ENCODE measurements at places on chromosomes 5 and 9.

- DNase-seq = no peak
These were observed 4.4 kb downstream of the IL3 start for GRCh38 chr5:132064738-132065331.

DNA sequence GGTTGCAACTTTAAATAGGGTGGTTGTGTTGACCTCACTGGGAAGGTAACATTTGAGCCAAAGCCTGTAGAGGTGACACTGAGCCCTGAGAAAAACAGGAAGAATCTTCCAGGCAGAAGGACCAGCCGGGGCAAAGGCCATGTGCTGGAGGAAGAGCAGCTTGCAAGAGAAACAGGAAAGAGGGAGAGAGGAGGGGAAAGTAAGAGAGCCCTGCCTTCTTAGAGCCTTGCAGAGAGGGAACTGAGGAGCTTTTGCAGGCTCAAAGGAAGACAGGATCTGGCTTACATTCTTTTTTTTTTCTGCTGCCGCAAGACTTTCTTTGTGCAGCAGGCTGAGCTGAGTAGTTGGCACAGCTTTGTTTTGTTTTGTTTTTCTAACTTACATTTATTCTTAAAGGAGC, 17.4 kb downstream of the C9orf153 start:
- DNase-seq = no peak

GRCh38 chr5:19928562-19929421, 59.2 kb downstream of the CDH18 start:
- DNase-seq = peak; percentile 66

DNA sequence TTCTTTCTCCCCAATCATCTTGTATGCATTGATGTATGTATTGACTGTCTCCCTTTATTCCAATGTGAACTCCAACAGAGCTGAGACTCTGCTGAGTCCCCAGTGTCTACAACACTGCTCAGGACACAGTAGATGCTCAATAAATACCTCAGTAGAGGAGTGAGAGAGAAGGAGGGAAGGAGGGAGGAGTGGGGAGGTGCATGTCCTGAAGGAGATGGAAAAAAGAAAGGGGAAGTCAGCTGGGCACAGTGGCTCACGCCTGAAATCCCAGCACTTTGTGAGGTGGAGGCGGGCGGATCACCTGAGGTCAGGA, 2.9 kb upstream of the PHF2 start:
- DNase-seq = no peak

DNA sequence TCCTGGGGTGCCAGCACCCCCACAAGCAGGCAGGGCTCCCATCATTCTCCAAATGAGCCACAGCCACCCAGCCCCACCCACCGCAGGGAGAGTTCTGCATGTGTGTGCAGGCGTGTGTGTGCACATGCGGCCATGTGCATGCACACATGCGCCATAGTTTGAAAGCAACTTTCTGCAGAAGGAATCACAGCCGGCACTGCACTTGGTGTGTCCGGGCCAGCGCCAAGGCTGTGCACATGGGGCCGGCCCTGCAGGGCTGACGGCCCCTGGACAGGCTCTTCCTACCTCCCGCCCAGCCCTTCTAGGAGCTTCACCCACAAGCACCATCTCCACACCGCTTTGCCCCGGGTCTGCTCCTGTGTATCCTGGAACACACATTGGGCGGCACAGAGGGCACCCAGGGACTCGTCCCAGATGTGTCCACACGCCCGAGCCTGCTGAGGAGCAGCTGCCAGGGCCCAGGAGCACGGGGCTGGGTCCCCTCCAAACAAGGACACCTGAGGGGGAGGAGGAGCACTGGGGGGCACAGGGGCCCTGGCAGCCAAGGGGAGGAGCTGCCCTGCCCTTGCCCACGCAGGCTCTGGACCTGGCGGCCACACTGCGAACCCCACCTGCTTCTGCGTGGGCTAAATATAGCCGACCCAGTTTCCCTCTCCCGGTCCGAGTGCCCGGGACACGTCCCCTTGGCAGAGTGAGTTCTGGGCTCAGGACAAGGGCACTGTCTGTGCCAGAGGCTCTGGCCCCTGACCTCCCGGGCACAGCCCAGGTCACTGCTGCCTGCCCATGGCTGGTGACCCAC, 19.1 kb downstream of the TPPP start:
- DNase-seq = no peak

- no peak for DNase-seq
These were observed 4.6 kb upstream of the TTC39B start for GRCh38 chr9:15311607-15312006.

DNA sequence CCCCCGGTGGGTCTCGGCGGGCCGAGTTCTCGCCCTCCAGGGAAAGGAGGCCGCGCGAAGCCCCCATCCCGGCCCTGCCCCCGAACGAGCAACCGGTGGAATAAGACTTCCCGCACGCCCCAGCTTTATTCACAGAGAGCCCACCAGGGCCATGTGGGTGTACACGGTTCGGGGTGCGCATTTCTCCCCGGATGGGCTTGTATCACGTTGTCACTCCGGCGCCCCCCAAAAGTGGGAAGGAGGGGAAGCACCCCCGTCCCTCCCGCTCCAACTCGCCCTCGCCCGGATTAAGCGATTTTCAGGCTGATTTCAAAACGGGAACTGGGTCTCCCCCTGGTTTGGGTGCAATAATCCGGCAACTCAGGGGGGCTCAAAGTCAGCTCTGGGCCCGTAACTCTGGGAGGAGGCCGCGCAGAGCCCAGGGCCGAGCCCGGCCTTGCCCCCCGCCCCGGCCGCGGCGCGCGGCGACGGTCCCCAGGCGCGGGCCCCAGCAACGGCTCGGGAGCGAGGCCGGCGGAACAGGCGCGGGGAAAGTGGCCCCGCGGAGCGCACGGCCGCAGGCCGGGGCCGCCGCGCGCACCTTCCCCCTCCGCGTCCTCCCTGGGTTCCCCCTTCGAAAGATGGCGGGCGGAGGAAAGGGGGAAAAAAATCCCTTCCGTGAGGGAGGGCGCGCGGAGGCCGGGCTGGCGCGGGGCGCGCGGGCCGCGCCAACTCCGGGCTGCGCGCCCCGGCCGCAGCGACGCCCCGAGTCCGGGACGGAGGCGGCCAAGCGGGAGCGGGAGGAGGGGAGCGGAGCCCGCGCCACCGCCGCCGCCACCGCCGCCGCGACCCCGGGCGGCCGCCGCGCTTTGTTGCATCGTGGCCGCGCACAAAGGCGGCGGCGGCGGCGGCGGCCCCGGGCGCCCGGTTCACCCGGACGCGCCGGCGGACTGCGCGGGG, 644 bp downstream of the BRD3 start:
- DNase-seq = no peak

- no peak for DNase-seq
These were observed 768.5 kb upstream of the ACO1 start for GRCh38 chr9:31615966-31616365.

GRCh38 chr5:120463991-120464626, at the start of gene PRR16:
Gene PRR16 (plus strand): TSS chr5:120464300.
- no peak for DNase-seq

DNA sequence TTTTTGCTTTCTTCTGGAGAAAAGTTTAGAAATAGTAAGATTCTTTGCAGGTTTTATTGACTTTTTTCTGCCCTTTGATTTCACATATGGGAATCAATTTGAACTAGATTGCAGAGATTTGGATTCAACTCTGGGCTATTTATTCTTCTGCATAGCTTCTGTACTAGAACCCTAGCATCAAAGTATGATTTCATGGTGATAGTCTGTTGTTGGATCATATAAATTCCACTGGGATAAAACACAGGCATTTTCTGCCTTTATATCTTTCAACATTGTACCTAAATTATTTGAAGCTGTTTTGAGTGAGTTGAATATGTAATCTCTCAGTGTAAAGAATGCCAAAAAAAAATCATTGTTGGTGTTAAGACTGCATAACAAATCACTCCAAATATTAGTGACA, 458.4 kb upstream of the MPDZ start:
- no peak for DNase-seq

DNA sequence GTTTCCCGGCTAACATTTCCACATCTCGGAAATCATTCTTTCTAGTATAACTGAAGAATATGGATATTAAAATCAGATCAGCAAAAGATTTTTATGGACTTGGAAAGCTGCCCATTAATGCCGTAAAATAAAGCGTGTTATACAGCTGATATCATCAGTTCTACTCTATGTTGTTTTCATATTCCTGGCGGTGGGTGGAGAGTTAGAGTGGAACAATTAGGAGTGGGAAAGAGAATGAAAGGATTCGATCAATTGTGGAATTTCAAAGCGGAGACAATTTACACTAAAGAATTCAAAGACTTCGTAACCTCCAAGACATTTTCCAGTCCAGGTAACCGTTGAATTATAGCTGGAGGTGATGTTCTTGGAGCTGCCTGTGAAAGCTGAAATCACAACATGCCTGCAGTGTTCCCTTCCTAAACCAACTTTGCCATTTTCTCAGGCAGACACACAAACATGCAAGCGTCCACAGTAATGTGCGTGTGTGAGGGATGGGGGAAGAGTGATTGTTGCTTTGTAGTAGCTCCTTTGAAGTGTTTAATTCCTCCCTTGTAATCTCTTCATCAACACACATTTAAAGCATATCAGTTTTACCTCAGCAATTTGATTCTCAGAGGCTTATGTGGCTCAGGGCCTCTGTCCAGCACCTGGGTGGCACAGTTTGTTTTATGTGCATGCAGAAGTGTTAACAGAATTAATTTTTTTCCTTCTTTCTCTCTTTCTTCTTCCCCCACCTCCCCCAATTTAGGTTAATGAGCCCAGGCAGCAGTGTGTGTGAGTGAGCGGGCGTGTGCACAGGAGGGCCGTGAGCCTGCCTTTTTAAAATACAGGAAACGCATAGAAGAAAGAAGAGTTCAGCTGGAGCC, 544.1 kb downstream of the RAB3C start:
- DNase-seq = peak; percentile 71

DNA sequence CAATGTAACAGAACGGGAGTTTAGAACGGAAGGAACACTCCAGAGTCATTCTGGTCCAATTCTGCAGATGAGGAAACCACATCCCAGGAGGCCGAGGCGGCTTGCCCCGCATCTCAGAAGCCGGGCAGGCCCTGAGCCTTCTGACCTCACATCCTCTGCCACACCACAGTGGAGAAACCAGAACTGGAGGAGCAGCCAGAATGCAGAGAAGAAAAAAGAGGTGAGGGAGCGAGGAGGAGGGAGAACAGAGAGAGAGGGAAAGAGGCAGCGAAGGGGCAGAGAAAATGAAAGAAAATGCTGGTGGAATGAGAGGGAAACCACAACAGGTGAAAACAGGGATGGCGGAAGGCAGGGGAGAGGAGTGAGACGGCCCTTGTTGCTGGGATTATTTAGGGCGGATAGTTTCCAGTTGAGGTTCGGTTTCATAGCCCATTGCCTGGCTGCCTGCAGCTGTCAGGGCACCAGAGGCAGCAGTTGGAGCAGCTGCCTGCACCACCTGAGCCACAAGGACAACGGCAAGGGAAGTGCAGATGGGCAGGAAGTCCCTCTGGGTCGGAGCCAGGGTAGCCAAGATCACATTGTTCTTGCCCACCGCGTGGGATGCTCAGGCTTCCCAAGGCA, at the start of gene HMHB1:
Gene HMHB1, plus strand, starts transcription at position 77 of the 621 bp plus-strand sequence.
- no peak for DNase-seq

Measured in fibroblast of skin of left biceps (primary cell).